ENCODE measurements at places on chromosomes 5 and 9. TPM values are rescaled to one million over a fixed set of nuclear protein-coding genes. Genes with fewer than 3 reads are reported as not detected.

The ADAMTS6 gene
- 2.2 TPM for total RNA-seq

The LCN2 gene
- total RNA-seq: 115 TPM

The CAMK2A gene
- not detected for total RNA-seq

The WHRN gene
- total RNA-seq: 5.4 TPM

The F2RL2 gene
- total RNA-seq: not detected

The CSNK1G3 gene
- total RNA-seq: 31.8 TPM

The PDZD2 gene
- 2.0 TPM for total RNA-seq

The DIPK1B gene
- 3.8 TPM for total RNA-seq

The FBP2 gene
- not detected for total RNA-seq

The OBP2B gene
- not detected for total RNA-seq

The CD180 gene
- total RNA-seq: 2.6 TPM

The TUSC1 gene
- 17.1 TPM for total RNA-seq

The IL5 gene
- total RNA-seq: not detected

The IFNA13 gene
- total RNA-seq: not detected

The PCDHGC4 gene
- total RNA-seq: 1.8 TPM

The F12 gene
- 5.1 TPM for total RNA-seq

The LMNB1 gene
- total RNA-seq: 20.2 TPM

The CCDC112 gene
- 20.1 TPM for total RNA-seq

The PSIP1 gene
- total RNA-seq: 206 TPM

The PCDHGB4 gene
- total RNA-seq: 0.40 TPM

The FAM200C gene
- total RNA-seq: 2.0 TPM

The ALDH1A1 gene
- total RNA-seq: 566 TPM

The TIMD4 gene
- total RNA-seq: 3.0 TPM

The ELAVL2 gene
- total RNA-seq: not detected

The MAN2A1 gene
- 89.2 TPM for total RNA-seq

The SLC34A1 gene
- not detected for total RNA-seq

The LCN1 gene
- total RNA-seq: not detected

The FAM169A gene
- 3.0 TPM for total RNA-seq

The PRKAA1 gene
- total RNA-seq: 79.3 TPM

The TNC gene
- total RNA-seq: 316 TPM

The CARTPT gene
- not detected for total RNA-seq

The VCP gene
- total RNA-seq: 137 TPM

The RANBP17 gene
- total RNA-seq: 11.1 TPM

The FGF18 gene
- 0.32 TPM for total RNA-seq

The PIGO gene
- 19.1 TPM for total RNA-seq

The RECK gene
- total RNA-seq: 30.3 TPM

The CCNJL gene
- 23.9 TPM for total RNA-seq

The TCERG1 gene
- total RNA-seq: 63.9 TPM

The ACSL6 gene
- 0.64 TPM for total RNA-seq

The CPLANE1 gene
- total RNA-seq: 18.1 TPM

The SPAAR gene
- total RNA-seq: not detected

The PCDHB8 gene
- not detected for total RNA-seq

The TAF11L10 gene
- total RNA-seq: not detected

All from transverse colon (tissue), 4 donors.